H7 (cell line): ENCODE measurements at places on chromosomes 6 and 20. TPM values are rescaled to one million over a fixed set of nuclear protein-coding genes. Genes with fewer than 3 reads are reported as not detected.

GRCh38 chr6:110826236-110827129 lies 11.2 kb upstream of the CDK19 start:
- no peak for DNase-seq

- no peak for DNase-seq
Measured at GRCh38 chr6:150220634-150221551, 78.0 kb downstream of the PPP1R14C start.

- no peak for DNase-seq
Measured at GRCh38 chr6:4924661-4925271, 79.1 kb downstream of the RPP40 start.

DNA sequence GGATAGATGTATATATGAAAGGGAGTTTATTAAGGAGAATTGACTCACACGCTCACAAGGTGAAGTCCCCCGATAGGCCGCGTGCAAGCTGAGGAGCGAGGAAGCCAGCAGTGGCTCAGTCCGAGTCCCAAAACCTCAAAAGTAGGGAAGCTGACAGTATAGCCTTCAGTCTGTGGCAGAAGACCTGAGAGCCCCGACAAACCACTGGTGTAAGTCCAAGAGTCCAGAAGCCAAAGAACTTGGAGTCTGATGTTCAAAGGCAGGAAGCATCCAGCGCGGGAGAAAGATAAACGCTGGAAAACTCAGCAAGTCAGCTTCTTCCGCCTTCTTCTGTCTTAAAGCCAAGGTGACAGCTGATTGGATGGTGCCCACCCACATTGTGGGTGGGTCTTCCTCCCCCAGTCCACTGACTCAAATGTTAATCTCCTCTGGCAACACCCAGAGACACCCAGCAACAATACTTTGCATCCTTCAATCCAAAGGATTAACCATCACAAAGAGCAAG lies 102.6 kb upstream of the GJE1 start:
- peak; percentile 8 for DNase-seq

GRCh38 chr6:125791151-125791819 lies 525 bp downstream of the NCOA7 start:
- DNase-seq, result peak; percentile 50

GRCh38 chr20:47660983-47661700 lies 124.1 kb downstream of the SULF2 start:
- no peak for DNase-seq

DNA sequence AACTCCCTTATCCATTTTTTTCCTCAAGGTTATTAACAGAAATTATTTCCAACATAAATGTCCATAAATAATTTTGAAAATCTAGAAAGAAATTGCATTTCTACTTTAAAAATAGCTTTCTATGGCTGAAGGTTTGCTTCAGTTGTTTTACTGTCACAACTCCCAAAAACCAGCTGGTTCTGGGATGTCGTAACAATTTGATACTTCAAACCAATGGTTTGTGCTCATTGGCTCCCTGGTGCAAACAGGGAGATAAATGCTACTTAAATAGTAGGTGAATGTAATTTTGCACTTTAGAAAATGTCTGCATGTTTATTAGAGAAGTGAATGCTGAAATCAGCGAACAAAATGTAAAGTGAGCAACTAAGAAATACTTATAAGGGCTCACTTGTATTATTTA lies 31.1 kb downstream of the LAMA2 start:
- DNase-seq, result no peak

DNA sequence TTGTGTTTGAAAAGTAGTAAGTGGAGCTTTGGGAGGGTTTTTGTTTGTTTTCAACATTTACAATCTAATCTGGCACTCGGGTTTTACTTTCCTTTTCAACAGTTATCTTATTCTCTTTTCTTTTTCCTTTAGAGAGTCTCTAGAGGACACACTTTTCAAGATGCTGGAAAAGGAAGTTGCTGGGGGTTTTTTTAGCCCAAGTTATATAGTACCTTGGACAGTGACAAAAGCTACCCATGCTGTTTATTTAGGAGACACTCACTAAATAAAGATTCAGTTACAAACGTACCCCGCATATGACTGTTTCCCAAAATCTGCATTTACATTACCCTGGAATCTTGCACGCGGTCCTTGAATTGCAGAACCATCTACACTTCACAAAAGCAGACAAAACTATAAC lies 78.8 kb downstream of the MAP7 start:
- no peak for DNase-seq

DNA sequence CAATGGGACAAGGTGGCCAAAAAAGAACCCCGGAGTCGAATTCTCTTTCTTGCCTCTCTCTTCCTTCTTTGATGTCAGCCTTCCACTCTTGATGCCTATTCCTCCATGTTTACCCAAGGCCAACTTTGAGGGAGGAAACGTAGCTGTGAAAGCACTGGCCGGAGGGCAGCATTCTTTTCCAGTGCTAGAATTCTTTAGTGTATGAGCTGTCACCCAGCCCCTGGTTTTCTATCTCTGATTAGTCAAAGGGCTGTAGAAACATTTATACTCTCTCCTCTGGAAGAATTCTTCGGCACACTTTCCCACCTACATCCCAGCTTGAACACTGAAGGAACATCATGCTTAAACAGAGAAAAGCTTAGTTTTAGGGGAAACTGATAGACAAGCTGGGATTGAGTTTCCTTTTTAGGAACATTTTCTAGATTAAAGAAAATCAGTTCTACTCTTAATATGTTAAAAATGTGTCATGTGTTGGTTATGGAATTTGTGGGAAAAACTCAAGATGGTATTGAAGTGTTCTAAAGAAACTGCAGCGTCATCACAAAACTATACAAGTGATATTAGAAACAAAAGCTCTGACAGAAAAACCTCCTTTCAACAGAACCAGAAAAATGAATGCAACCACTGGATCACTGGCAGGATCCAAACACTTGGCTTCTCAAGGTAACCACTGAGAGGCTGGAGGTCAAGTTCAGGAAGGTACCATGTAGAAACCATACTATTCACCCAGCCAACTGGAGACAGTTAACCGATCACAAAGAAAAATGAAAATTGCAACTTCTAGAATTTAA lies 20.7 kb upstream of the UTRN start:
- DNase-seq, result no peak

- DNase-seq, result no peak
Measured at GRCh38 chr6:26173836-26174145, 86.6 kb downstream of the HFE start.

FAM217B gene
- total RNA-seq, result 4.9 and 5.3 TPM in 2 replicates

PACRG gene
- 0.07 and 0.52 TPM in 2 replicates for total RNA-seq

DNA sequence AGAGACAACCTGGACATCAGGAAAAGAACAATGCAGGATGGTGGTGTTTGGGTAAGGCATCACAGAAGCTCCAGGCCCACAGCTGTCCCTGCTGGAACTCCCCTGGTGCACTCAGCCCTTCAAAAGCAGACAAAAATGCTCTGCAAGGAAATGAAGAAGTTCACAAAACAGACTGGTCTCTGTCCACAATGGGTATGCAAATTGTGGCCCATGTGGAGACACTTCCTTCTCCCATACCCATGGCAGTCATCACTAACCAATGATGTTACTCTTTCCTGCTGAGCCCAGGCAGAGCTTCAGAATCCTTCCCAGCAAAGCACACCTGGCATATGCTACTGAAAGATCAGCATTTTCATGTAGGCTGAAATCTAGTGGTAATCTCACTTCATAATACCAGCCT lies 42.6 kb upstream of the PXDC1 start:
- DNase-seq, result no peak

DNA sequence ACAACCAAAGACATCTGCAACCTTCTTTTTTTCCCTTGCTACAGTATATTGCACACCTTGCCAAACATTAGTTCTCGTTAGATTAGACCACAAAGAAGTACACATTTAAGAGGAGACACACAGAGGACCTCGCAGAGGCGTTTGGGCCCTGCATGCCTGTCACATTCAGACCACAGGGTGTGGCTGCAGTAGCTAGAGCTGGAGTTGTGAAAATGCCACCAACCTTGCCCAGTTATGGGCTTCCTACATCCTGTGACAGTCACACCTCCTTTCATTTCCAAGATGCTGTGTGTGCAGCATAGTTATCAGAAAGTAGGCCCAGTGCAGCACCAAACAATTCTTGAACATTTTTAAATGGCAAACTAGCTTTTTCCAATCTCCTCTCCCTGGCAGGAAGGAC lies 2.4 kb downstream of the SYNE1 start:
- no peak for DNase-seq

GRCh38 chr6:4906293-4907276 lies 97.3 kb downstream of the RPP40 start:
- no peak for DNase-seq

GRCh38 chr20:1734269-1734858 lies 76.8 kb upstream of the SIRPG start:
- no peak for DNase-seq

GRCh38 chr6:27867945-27868300 lies 44.3 kb downstream of the OR2B2 start:
- DNase-seq, result peak; percentile 45

DCDC2 gene
- total RNA-seq, result 0.18 TPM in 1 of 2 replicates, not detected in the other

RALGAPA2 gene
- total RNA-seq, result 5.5 and 6.1 TPM in 2 replicates

RHAG gene
- total RNA-seq, result 0.07 TPM in 1 of 2 replicates, not detected in the other

- DNase-seq, result no peak
Measured at GRCh38 chr6:84582997-84583396, 181.4 kb downstream of the TBX18 start.

DNA sequence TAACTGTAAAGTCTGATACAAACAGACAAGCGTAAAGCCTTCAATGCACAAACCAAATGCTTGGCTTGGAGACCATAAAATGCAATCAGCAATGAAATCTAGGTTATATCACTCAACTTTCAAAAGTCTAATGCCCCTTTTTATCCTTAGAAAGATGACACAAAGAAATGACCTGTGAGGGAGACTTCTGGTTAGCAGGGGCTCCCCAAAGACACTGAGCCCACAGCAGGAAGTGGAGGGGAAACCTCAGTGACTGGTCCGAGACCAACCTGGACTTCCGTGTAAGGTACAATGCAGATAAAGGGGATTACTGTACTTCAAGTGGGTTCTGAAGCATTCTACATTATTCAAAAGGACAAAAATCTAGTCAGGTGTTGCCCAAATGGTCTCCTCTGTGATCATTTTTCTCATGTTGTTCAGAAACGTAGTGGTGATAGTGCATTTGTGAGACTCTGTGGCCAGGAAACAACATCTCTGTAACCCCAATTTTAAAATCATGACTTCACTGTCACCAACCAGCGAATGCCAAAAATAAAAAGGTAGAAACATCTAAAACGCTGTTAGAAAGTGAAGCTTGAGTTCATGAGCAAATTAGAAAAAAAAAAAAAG lies 88.2 kb downstream of the HIVEP2 start:
- no peak for DNase-seq

ENPP1 gene
- 17.8 and 24.5 TPM in 2 replicates for total RNA-seq

GRCh38 chr20:23637282-23638221 lies at the start of gene CST3:
Gene CST3 (minus strand): TSS chr20:23637955. CDS start chr20:23637862, 93 bp downstream.
- peak; percentile 93 for DNase-seq

ZNF292 gene
- total RNA-seq, result 7.6 and 12.6 TPM in 2 replicates

DNA sequence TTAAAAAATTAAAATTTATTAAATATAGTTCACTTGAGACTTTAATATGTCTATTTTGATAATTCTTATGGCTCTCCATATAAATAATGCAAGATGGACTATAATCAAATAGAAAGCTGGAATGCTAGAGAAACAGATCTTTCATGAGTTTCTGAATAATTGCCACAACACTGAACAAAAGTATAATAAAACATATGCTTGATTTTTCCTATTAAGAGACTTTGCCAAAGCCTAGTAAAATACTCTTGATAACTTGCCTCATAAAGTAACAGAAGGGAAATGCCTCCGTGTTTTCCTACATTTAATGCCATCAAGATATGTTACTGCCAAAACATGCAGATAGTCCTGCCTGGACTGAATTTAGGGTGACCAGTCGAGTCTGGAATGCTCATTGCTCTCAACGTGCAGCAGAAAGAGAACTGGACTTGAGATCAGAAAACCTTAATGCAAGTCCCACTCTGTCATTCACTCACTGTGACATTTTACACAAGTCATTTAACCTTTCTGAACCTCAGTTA lies 153.2 kb downstream of the AIG1 start:
- no peak for DNase-seq

DNA sequence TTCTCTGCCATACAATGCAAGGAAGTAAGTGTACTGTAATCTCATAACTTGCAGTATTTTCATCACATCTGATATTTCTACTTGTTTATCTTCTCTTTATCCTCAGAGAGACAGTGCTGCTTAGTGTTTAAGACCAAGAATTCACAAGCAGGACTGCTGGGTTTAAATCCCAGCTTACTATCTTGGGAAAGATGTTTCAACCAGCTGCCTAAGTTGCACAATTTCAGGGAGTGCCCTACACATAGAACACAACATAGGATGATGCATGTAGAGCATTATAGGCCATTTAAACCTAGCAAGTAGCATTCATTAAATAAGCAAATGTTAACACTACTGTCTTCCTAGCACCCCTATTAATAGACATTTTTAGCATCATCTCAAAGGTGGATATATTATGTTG lies 205.2 kb upstream of the CEP162 start:
- no peak for DNase-seq

DNA sequence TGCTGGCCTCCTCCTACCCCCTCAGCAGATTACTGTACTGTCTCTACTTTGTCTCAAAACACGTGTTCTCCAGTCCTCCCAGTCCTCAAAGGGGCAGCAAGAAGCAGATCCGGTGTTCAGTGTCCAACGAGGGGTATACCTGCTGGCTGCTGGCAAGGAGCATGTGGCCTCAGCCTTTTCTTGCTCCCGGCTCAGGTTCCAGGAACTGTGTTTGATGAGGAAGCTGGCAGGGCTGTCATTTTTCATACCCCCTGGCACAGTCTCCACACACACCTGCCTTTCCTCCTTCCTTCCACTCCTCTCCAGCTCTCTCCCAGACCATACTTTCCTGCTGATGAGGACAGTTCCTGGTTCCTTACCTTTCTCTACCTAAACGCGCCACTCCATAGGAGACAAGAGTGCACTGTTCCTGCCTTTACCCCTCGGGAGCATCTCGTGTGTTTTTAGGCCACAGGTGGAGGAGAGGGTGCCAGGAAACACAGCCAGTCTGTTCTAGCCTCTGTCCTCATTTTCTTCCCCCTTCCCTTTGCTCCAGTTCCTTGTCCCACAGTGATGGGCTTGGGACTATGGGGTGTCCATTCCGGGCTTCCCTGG lies 77.2 kb downstream of the SSR1 start:
- DNase-seq, result no peak

DEFB121 gene
- not detected in 2 replicates for total RNA-seq

DNA sequence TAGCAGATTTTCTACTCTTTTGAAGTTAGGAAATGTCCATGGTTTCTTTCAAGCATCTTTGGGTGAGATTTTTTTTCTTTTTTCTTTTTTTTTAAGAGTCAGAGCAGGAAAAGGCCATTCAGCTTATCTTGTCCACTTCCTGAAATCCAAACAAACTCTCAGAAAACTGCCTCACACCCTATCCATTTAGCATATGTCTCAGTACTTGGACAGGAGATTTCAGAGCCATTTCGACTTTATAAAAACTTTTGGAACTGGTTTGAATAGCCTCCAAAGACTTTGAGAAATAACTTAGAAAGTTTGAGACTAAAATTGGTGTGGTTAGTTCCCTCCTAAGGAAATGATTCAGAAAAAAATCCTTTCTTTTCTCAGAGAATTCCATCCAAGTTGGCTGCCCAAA lies 125.1 kb downstream of the MYLK4 start:
- DNase-seq, result no peak
